ENCODE measurements at places on chromosomes 5 and 9.

DNA sequence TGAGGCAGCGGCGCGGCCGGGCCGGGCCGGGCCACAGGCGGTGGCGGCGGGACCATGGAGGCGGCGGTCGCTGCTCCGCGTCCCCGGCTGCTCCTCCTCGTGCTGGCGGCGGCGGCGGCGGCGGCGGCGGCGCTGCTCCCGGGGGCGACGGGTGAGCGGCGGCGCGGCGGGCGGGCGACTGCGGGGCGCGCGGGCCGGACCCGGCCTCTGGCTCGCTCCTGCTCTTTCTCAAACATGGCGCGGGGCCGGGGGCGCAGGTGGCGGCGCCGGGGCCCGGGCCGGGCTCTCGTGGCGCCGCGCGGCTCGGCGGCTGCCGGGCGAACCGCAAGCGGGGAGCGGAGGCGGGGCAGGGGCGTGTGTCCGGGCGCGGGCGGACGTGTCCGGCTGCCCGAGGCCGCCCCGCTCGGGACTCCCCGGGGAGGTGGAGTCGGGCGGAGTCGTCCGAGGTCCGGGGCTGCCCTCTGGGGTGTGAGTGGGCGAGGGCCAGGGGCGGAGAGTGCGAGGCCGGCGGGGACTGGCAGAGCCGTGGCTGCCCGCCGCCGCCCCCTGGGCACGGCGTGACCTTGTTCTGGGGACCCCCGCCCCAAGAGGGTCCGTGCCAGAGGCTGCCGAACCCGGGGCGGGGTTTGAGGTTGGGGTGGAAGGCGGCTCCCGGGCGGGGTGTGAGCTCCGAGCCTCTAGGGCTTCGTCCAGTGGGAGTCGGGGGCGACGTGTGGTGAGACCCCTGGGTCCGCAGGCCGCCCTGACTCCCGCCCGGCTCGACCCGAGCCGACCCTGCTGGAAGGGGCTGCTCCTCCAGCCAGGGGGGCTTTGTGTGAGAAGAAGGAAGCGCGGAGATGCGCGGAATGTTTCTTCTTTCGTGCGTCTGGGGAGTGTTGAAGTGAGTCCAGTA, 485 bp downstream of the TGFBR1 start:
- peak; percentile 71 for DNase-seq

- peak; percentile 14 for DNase-seq
Observed at GRCh38 chr5:15914638-15915037, 265.0 kb downstream of the MARCHF11 start.

- no peak for DNase-seq
Observed at GRCh38 chr9:124326378-124326777, 68.6 kb downstream of the NEK6 start.

DNA sequence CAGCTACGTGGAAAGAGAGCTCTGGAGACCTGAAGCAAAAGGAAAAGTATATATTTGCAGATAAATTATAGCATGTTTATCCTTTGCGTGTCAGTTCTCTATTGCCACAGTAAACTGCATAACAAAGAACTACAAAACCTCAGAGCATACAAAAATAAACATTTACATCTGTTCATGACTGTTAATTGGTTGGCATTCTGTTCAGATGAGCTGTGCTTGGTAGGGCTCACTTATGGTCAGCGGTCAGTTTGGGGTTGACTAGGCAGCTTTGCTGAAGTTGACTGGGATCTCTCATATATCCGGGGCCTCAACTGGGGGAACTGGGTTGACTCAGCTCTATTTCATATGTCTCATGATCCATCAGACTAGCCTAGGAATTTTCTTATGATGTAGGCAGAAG, 257.7 kb downstream of the TLE1 start:
- peak; percentile 55 for DNase-seq

DNA sequence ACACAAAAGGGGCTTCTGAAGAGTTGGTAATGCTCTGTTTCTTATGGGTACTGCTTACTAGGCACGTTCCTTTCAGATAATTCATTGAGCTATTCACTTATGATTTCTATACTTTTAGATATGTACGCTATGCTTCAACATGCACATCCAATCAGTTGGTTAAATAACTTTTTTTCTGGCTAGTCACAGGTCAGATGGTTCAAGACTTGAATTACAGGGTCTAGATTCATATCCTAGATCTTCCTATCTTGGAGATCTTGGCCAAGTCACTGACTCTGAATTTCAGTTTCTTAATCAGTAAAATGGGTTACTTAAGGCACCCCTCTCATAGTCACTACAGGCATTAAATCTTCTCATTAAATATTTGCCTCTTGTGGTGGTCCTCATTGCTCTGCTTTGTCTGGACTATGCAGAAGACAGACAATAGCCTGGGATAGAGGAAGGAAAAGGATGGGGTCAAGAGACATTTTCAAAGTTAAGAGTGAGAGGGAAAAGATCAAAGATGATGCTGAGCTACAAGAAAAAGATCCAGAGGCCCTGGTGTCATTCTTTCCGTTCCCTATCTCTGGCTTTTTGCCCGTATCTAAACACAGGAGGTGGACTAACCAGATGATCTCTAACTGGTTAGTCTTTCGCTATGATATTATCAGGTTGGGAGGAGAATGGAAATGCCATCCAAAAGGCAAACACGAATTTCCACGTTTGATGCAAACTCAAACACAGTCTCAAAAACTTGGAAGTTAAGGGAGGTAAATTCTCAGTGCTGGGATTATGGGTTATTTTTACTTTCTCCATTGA, 1.8 kb upstream of the CCDC180 start:
- no peak for DNase-seq

DNA sequence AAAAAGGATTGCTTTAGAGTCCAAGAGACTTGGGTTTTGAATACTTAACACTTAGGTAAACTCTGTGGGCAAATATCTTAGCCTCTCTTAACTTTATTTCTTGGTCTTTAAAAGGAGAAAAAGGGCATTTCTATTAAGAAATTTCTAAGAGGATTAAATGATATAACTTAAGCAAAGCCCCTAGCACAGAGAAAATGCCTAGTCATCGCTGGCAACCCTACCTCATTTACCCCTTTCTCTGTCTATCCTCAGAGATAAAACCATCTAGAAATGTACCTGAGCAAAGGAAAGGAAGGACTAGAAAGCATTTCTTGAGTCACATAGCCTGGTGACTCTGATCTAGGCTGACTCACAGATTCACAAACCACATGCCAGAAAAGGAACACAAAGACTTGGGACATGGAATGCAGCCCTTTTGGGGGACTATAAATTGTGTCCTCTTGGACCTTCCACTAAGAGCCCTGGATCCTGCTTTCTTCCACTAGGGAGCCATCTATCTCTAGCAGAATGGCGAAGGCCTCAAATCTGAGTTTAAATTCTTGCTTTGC, 120.6 kb downstream of the FOXD1 start:
- DNase-seq = no peak

DNA sequence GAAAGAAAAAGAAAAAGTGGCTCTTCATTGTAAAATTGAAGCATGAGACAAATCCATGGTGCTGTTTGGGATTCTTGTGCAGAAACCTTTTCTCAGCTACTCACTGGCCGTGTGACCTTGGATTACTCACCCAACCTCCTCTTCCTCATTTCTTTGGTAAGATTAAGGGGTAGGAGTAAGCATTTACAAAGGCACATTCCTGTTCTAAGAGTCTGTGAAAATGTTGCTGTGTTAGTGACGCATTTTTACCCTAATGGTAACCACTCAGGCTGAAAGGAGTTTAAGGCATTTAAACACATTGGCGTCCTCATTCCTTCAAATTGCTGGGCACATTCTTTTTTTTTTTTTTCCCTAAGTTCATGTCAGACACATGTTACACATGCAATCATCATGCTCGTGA, 4.3 kb downstream of the RAI14 start:
- DNase-seq = peak; percentile 92

GRCh38 chr9:34994900-34995669, 5.5 kb downstream of the DNAJB5 start:
- DNase-seq = peak; percentile 93

DNA sequence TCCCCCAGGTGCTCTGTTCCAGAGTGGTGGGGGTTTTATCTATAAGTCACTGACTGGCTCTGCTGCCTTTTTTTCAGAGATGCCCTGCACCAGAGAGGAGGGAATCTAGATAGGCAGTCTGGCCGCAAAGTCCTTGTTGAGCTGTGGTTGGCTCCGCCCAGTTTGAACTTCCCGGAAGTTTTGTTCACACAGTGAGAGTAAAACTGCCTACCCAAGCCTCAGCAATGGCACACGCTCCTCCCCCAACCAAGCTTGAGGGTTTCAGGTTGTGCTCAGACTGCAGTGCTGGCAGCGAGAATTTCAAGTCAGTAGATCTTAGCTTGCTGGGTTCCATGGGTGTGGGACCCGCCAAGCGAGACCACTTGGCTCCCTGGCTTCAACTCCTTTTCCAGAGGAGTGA, 1428.6 kb downstream of the MAT2B start:
- DNase-seq = no peak

DNA sequence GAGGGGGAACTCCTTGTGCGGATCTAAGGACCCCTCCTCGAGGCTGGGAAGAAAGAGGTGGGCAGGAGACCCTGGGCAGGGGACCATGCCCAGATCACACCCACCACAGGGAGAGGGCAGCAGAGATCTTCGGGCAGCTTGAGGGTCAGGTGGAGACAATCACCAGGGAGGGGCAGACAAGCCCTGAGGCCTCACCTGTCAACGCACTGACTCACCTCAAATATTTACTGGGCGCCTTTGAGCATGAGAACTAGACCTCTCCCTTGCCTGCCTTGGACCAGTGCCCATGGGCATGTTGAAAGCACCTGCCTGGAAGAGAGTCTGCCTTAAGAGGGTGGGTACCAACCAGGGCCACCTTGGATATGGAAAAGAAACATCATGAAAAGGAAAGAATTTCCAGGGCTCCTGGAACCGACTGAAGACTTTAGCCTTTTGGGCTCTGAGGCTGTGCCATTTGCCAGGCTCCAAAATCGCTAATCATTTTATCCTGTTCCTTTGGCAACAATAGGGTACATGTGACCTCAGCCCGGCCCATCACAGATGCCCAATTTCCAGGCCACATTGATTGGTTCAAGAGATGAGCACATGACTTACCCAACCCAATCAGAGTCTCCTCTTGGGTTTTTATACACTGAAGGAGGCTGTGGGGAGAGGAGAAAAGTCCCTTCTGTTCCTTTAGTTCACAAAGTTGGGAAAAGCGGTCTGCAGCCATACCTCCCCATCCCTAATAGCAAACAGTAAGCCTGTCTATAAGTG, 10.4 kb upstream of the SPINK4 start:
- no peak for DNase-seq

DNA sequence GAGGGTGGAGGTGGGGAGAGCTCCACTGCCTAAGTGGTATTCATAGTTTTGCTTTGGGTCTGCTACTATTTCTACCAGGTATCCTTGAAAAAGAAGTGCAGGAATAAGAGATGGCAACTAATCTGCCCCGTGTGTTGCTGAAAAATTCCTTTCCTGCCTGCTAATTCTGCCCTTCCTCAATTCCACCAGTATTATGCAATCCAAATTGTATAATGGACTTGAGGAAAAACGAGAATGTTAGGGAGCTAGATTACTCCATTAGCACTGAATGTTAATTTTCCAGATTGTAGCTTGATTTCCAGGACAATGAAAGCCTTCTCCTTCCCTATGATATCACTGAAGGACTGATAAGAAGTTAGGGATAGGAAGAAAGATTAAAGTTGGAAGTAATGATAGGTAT, 16.9 kb downstream of the ADAM19 start:
- no peak for DNase-seq

DNA sequence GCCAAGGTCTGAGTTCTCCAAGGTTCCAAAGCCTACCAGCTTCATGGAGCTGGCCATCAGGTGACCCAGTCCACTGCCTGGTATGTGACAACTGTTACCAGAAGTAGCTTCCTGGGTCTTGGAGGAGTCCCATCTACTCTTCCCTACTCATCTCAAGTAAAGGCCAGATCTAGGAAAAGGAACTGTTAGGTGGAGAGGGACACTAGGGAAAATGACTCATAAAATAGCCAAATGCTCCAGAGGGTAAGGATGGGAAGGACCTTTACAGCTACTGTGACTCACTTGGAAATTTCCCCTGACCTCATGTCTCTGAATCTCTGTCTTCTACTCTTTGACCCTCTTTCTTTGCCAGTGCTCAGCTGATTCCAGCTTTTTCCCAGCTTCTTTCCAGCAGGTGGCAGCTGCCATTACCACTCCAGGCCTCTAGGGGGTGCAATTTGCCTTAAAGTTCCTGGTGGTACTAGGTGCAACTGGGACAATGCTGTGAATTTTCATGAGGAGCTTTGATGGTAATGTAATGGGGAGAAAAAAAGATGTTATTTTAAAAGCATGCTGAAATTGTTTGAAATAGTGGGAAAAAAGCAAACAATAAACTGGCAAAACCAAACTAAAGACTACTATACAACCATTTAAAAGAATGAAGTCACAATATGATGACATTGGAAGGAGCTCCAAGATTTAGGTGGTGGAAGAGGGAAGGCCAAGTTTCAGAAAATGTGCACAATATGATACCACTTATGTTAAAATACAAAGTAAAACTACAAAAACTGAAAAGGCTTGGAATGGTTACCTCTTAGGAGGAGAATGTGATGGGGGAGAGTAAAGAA, 27.1 kb upstream of the MYORG start:
- peak; percentile 73 for DNase-seq

Data from fibroblast of pulmonary artery (primary cell).